Keratinocyte (primary cell): ENCODE measurements at places on chromosomes 16 and 17. TPM values are rescaled to one million over a fixed set of nuclear protein-coding genes. Genes with fewer than 3 reads are reported as not detected.
A peak's percentile ranks its signal among the peaks of the same experiment; 100 is the strongest.

DNA sequence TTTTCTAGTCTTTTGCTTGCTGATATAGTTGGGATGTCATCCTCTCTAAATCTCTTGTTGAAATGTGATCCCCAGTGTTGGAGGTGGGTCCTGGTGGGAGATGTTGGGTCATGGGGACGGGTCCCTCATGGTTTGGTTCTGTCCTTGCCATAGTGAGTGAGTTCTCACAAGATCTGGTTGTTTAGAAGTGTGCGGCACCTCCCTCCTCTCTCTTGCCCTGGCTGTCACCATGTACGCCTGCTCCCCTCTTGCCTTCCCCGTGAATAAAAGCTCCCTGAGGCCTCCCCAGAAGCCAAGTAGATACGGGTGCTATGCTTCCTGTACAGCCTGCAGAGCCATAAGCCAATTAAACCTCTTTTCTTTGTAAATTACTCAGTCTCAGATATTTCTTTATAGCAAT lies 15.2 kb downstream of the IL4R start:
- no peak for DNase-seq

DNA sequence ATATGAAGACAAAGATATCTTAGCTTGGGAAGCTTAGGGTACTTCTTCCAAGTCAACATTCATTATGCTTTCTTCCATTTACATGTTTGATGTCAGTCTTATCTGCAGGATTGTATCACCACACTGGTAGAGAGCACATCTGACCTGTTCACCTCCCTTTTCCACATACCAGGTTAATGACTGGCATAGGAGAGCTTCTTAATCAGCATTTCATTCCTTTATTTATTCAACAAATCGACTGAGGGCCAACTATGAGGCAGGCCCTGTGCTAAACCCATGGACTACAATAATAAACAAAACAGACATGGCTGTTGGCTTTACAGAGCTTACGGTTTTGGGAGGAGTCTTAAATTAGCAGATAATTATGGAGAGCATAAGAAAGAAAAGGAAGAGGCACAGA lies 378.1 kb upstream of the CDH11 start:
- DNase-seq, result peak; percentile 23

DNA sequence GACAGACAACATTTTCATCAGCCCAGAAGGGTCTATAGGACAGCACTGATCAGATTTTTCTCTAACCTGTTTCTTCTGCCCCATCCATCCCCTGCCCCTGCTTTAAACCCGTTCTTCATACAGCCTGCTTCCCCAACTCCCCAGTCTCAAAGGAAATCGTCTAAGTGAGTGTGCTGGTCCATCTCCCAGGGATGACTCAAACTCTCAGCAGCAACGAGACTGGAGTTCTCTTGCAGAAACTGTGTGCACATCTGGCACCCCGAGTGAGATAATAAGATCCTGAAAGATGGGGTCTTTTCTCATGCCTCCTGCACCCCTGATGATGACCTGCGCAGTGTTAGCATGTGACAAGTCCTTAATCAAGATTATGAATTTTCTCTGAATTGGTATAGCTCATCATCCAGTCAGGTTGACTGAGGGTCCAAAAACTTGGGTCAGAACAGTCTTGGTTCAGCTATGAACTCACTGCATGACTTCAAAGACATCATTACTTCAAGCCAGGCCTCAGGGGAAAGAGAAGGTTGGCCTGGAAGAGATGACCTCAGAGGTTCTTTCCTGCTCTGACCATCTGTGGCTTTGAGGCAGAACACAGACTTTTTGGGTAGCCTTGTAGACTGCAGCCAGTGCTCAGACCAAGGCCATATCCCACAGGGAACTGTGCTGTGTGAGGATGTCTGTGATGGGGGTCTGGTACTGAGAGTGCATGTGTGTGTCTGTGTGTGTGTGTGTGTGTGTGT lies 117.9 kb downstream of the SPACA3 start:
- no peak for DNase-seq

- no peak for DNase-seq
Observed at GRCh38 chr17:30557916-30558685, 80.9 kb downstream of the GOSR1 start.

- DNase-seq, result no peak
Observed at GRCh38 chr16:49503256-49504022, 129.8 kb downstream of the C16orf78 start.

OTOP2 gene
- 0.08 TPM in 1 of 3 replicates, not detected in the others for polyA plus RNA-seq
